ENCODE measurements at places on chromosomes 5 and 9.

GRCh38 chr9:14554886-14555285 lies 138.3 kb downstream of the ZDHHC21 start:
- DNase-seq, result no peak

DNA sequence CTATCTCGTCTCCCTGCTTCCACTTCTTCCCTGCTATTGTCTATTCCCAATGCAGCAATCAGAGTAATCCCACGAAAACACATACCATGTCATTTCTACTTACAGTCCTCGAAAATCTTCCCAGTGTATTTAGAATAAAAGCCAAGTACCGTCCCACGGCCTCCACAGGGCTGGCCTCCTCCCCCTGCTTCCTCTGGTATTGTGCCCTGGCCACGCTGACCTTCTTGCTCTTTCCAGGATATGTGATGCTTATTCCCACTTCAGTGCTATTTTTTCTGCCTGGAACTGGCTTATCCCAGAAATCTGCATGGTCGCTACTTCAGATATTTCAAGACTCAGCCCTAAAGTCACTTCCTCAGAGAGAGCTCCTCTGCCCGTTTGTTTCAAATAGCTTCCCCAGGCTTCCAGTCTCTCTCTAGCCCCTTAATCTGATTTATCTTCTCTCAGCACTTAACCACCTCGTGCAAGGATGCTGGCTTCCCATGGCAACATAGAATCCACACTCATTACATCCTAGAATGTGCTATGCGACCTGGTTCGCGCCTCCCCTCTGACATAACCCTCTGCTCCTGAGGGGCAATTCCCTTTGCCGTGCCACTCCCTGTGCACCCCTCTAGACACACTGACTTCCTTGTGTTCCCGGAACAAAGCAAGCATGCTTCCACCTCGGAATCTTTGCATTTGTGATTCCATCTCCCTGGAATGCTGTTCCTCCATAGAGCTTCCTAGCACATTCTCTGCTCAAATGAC lies 365.9 kb downstream of the ZSWIM6 start:
- no peak for DNase-seq

DNA sequence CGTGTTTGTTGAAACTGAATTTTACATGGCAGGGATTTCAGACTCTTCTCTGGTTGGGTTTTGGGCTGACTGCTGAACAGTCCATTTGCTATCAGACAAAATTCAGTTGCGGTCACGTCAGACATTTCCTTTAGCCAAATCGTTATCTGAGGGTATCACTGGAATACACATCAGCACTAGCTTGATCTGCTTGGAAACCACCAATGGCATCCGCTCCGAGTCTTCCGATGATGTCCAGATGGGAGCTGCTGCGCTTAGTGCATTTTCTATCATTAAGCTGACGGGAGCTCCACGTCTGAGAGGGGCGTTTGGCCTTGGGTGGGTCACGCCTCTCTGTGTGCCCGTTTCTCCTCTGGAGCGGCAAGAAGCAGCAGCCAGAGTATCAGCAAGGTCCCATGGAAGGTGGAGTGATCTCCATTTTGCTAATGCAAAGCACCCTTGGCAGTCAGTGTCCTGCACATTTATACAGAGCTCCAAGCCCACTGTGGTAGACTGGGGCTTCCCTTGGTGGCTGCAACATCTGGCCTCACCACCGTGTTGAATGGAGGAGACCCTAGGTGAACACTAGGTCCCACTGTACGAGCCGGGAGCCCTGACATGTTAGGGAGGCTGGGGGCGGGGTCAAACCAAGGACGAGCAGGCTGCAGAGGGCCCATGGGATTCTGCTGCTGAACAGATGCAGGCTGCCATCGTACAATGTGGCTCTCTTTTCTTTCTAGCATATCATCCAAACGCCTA lies 134.6 kb upstream of the PHYKPL start:
- no peak for DNase-seq

GRCh38 chr5:170268884-170269283 lies 28.7 kb downstream of the LCP2 start:
- DNase-seq, result no peak

GRCh38 chr9:131330814-131331600 lies 41.5 kb downstream of the PLPP7 start:
- no peak for DNase-seq

All from stimulated activated CD4-positive, alpha-beta T cell treated with anti-CD3 and anti-CD28 coated beads, Interleukin-15, amount 100 ng/mL, for 1 hour (primary cell).